ENCODE measurements at places on chromosomes 11 and 22.
A peak's percentile ranks its signal among the peaks of the same experiment; 100 is the strongest.

GRCh38 chr11:68549789-68550484 is 89.4 kb downstream of the PPP6R3 start:
- DNase-seq: peak; percentile 51

GRCh38 chr22:50625568-50626313 is 2.2 kb downstream of the ARSA start:
- no peak for DNase-seq

DNA sequence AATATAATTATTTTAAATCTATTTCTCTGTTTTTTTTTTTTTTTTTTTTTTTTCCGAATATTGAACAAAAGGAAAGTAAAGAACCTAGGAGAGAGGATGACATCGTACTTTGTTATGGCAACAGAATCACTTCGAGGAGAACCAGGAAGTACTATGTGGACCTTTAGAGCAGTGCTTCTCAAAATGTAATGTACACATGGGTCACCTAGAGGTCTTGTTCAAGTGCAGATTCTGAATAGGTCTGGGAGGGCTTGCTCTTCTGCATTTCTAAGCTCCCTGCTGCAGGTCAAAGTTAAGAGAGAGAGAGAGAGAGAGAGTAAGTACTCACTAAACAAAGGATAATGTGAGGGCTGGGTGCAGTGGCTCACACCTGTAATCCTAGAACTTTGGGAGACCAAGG is 419.5 kb upstream of the TENM4 start:
- no peak for DNase-seq

DNA sequence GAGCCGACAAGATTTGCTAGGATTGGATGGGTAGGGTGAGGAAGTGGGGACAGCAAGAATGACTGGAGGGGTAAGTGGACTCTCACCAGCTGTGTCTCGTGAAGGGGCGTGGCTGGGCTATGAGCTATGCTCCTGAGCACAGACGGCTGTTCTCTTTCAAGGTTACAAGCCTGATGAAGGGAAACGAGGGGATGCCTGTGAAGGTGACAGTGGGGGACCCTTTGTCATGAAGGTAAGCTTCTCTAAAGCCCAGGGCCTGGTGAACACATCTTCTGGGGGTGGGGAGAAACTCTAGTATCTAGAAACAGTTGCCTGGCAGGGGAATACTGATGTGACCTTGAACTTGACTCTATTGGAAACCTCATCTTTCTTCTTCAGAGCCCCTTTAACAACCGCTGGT is 19.9 kb downstream of the F2 start:
- DNase-seq: no peak

GRCh38 chr22:20571078-20571503 is 63.7 kb downstream of the MED15 start:
- no peak for DNase-seq

DNA sequence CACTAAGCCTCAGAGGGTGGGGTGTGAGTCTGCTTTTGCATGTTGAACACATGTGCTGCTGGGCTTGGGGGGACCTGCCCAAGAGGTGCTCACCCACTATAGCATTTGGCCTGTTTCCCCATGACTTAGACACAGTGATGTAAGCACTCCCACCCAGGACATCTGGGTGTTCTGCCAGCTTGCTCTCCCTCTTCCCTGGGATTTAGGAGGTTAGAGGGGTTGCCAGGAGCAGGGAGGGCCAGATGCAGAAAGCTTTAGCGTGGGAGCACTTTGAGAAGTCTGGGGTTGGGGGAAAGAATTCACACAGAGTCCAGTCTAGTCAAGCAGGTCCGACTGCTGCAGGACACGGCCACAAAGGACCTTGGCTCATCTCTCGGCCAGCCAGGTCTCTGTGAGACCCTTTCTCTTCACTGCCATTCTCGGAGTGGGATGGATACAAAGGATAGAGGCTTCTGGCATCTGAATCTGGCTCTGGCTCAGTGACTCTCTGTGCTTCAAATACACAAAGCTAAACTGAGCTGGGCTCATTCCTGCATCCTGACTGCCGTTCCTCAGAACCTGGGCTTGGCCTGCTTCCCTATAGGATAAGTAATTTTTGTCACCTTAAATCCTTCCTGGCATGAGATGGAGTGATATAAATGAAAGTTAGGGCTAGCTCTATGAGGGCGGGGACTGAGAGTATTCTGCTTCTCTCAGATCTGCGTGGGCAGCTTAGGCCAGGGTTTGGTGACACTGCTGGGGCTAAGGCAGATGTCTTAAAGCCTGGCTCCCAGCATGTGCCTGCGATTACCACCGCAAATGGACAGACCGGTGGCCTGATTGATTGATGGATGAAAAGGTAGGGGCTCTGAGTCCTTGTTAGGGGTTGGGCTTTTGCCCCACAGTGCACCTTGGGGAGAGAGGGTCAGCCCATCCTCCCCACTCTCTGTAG is 14.5 kb downstream of the USP2 start:
- DNase-seq: no peak

DNA sequence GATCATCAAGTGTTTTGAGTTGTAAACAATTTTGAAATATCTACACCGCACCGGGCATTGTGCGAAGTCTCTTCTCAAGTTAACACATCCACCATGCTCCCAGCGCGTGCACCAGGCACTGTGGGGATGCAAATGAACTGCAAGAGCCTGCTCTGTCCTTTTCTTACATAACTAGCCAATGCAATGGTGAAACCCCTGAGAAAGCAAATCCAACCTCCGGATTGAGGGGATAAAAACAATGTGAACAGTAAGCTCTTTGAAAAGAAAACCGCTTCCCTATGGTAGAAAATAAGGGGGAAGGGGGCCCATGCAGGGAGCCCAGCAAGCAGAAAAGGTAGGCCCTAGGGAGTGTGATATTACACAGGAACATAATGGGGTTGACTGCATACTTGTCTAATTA is 274.9 kb upstream of the MPPED2 start:
- no peak for DNase-seq

DNA sequence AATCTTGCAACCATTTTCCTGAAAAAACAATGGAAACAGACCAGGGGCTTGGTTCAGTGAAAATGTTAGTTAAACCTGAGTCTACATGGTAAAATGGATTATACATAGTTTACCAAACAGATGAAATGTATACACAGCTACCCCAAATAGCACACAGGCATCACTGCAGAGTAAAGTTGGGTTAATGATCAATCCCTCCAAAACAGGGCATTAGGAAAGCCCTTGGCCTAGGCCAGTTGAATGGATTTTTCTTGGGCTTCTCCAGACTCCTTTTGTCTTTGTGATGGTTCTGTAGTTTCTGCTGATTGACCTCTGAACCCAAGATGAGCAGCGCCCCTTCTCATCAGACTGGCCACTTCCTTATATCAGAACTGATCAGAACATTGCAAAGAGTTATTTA is 173.5 kb downstream of the RRAS2 start:
- no peak for DNase-seq

- DNase-seq: no peak
Measured at GRCh38 chr11:88378422-88379066, 41.0 kb upstream of the CTSC start.

DNA sequence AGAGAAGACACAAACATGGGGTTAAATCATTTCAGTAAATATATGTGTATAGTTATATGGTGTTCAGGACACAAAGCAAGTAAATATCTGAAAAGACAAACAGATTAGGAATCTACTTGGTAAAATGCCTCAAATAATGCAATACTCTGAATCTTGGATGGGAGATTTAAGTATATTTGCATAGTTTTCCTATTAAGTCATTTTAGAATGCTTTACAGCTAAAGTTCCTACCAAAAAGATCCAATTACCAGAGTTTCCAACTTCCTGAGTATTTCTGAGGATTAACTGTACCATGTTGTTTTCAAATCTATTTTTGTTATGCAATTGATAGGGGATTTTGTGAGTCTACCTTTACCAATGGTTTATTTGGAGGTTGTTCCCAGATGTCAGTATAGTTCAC is 424.4 kb upstream of the CCDC179 start:
- peak; percentile 64 for DNase-seq

DNA sequence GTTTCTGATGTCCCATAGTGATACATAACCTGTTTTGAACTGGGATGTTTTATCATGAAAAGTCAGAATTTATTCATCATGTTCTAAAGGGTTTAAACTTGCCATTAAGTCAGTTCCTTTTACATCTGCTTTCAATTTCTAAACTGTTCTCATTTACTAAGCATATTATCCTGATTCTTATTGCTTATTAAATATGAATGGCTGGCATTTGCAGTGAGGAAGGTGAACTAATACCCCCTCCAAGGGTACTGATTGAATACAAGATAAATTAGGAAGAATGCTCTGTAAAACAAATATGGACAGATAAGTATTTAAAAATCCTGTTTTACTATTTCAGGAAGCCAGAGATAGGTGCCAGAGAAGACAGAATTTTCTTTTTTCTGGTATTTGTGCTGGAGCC is 70.8 kb upstream of the HORMAD2 start:
- no peak for DNase-seq

- no peak for DNase-seq
Measured at GRCh38 chr11:71501071-71501985, 25.7 kb upstream of the KRTAP5-7 start.

GRCh38 chr11:78402847-78403246 is 14.8 kb downstream of the GAB2 start:
- DNase-seq: no peak

DNA sequence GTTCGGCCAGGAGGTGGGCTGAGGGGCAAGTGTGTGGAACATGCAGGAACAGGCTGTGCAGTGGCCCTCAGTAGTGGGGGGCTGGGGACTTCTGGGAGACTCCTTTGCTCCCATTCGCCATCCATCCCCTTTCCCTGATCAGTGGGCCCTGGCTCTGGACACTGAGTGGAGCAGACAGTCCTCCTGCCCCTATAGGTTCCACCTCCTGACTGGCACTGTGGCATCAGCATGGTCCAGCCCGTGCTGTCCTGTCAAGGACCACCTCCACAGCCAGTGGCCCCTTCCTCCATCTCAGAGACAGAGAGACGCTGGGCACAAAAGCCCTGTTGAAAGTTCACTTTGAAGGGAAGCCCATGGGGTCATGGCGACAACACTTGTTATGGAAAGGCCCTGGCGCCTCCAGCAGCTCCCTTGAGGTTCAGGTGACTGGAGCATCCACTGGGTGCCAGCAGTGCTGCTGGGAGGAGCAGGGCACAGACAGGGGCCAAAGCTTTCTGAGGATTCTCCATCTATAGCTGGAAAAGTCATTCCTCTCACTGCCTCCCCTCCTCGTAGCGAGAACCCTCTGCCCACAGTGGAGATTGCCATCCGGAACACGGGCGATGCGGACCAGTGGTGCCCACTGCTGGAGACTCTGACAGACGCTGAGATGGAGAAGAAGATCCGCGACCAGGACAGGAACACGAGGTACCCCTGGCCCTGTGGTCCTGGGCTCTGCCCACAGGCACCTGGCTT is 5.6 kb downstream of the DERL3 start:
- no peak for DNase-seq

GRCh38 chr11:99795999-99796398 is 775.2 kb downstream of the CNTN5 start:
- DNase-seq: no peak

GRCh38 chr11:72232260-72233055 is 7.9 kb downstream of the INPPL1 start:
- no peak for DNase-seq

DNA sequence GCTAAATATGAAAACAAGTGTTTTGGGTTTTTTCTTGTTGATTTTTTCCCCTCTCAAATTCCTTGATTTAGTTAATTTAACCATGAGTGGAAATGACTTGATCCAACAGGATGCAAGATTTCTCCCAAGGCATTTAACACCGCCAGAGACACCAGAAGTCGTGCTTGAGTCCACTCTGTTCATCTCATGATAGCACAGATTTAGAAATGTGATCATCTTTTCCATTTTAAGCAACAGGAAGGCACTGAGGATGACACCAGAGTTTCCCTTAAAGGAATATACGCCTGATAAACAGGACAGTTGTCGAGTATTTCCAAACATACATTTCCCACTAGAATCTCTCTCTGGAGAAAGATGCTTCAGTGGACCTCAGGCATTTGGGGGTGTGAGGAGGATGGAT is 318.7 kb downstream of the CADM1 start:
- DNase-seq: no peak

GRCh38 chr11:86990031-86990430 is 34.8 kb upstream of the FZD4 start:
- DNase-seq: no peak

DNA sequence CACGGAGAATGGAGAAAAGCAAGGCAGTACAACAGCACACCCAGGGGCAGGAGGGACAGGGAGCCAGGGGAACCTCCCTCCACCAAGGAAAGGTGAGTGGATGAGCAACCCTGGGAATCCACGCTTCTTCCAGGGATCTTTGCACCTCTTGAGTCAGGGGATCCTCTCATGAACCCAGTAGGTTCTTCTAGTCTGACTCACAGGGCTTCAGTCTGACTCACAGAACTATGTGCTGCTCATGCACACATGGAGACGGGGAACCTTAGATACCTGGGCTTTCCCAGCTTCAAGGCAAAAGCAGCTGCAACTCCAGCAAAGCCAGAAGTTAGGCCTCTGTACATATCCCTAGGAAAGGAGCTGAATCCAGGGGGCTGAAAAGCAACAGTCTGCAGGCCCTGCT is 1021.4 kb upstream of the TENM4 start:
- no peak for DNase-seq

DNA sequence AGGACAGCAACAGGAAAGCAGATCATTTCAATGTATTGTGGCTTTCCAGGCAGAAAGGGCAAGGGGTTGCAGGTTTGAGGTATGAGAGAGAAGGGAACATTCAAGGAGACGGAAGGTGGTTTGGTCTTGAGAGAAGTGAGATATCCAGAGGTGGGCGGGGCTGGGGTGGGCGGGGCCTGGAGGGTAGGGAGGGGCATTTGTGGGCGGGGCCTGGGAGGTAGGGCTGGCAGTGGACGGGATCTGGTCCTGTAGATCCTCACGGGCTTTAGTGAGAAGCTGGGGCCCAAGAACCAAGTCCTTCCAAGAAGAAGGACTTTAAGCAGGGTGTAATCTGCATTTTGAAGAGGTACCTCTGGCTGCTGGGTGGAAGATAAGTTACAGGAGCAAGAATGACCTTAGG is 199.2 kb downstream of the MN1 start:
- no peak for DNase-seq

- DNase-seq: no peak
Measured at GRCh38 chr11:118265954-118266353, 1.9 kb upstream of the MPZL2 start.

- DNase-seq: peak; percentile 76
Measured at GRCh38 chr22:41532908-41533825, 11.1 kb downstream of the POLR3H start.

DNA sequence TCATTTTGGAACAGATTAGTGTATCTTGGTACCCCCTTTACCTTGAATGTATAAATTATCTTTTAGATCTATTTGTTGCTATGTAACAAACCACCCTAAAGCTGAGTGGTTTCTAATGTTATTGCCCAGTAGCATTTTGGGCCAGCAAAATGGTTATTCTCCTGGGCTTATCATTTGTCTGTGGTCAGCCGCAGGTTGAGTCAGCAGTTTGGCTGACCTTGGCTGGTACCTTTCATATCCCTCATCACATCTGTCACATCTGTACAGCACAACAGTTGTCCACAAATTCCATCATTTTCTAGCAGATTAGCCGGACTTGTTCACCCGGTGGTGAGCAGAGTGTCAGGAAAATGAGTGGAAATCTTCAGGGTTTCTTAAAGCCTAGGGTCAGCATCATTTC is 588.5 kb upstream of the ARHGAP42 start:
- DNase-seq: no peak

- no peak for DNase-seq
Measured at GRCh38 chr11:70364745-70365543, 33.4 kb upstream of the CTTN start.

Data from foreskin fibroblast (primary cell).